ENCODE measurements at places on chromosomes 3 and 15.
A peak's percentile ranks its signal among the peaks of the same experiment; 100 is the strongest.

DNA sequence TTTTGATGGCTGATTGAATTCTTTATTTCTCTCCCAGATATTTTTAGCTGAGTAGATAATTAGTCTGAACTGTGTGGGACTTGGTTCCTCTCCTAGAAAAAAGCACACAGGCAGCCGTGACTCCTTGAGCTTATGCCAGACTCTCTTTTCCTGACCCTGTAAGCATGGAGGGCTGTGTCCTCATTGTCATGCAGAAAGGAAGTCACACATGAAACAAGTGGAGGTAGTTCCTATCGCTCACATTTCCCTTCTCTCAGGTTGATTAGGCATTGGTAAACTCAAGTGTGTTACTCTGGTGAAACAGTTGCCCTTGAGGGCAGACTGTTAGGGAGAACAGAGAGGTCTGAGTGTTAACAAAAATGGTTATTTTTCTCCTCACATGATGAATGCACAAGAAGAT lies 6.3 kb upstream of the RTP4 start:
- no peak for DNase-seq

DNA sequence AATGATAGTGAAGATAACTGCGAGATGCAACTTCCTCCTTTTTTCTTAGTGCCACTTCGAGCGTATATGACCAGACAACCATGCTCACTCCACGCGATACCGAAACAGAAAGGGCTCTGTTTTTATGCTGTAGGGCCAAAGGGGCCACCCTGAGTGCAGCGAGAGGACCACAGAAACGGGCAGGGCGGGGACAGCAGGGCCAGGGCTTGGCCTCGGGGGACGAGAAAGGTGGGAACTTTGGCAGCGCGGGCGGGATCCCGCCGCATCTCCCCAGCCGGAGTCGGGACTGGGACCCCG lies 483 bp downstream of the VPS13C start:
- peak; percentile 55 for DNase-seq

- no peak for DNase-seq
These were observed 1199.9 kb downstream of the SI start for GRCh38 chr3:163878396-163878795.

- DNase-seq: no peak
These were observed 14.8 kb downstream of the LTF start for GRCh38 chr3:46449755-46450552.

DNA sequence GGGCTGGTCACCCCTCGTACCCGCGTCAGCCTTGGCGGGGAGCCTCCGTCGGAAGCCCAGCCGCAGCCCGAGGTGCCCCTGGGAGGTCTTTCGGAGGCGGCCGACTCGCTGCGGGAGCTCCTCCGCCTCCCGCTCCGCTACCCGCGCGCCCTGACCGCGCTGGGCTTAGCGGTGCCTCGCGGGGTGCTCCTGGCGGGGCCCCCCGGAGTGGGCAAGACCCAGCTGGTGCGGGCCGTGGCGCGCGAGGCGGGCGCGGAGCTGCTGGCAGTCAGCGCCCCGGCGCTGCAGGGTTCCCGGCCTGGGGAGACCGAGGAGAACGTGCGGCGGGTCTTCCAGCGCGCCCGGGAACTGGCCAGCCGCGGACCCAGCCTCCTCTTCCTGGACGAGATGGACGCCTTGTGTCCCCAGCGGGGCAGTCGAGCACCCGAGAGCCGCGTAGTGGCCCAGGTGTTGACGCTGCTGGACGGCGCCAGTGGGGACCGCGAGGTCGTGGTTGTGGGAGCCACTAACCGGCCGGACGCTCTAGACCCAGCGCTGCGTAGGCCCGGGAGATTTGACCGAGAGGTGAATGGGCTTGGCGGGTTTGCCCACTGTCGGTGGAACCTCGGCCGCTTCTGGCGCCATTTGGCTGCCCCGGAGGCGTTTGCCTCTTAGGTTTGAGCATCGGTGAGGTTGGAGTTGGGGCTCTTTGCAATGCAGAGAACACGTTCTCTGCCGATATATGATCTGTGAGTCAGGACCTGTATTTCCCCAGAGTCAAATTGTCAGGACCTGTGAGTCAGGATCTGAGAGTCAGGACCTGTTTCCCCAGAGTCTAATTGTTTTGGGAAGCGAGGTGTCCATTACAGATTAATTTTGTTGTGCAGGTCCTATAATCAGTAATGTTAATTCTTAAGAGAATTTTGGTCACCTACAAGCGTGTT lies 24.9 kb upstream of the GATM start:
- DNase-seq: peak; percentile 31

- no peak for DNase-seq
These were observed 45.2 kb upstream of the DPPA4 start for GRCh38 chr3:109382588-109382987.

GRCh38 chr3:33095436-33095835 lies 1.5 kb downstream of the GLB1 start:
- no peak for DNase-seq

- DNase-seq: no peak
These were observed 84.5 kb upstream of the HERC1 start for GRCh38 chr15:63918317-63918672.

GRCh38 chr3:186994000-186994955 lies 64.0 kb downstream of the ST6GAL1 start:
- DNase-seq: no peak

GRCh38 chr3:43178891-43179366 lies 73.0 kb upstream of the POMGNT2 start:
- no peak for DNase-seq

DNA sequence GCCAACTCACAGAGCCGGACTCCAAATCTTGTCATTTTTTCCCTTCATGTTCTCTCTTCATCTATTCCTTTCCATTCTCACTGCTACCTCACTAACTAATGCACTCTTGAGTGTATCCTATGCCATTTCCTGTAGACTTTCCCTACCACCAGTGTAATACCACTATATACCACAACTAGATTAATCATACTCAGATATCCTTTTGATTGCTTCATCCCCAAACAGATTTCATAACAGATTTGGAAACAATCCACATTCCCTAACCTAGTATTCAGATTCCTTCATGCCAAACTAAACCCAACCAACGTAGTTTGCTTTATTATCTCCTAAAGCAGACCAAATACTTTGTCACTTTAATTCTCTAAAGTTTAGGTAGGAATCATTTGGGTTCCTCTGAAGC lies 2.6 kb upstream of the PLOD2 start:
- no peak for DNase-seq

GRCh38 chr3:44334326-44334725 lies 4.2 kb upstream of the TCAIM start:
- DNase-seq: no peak

DNA sequence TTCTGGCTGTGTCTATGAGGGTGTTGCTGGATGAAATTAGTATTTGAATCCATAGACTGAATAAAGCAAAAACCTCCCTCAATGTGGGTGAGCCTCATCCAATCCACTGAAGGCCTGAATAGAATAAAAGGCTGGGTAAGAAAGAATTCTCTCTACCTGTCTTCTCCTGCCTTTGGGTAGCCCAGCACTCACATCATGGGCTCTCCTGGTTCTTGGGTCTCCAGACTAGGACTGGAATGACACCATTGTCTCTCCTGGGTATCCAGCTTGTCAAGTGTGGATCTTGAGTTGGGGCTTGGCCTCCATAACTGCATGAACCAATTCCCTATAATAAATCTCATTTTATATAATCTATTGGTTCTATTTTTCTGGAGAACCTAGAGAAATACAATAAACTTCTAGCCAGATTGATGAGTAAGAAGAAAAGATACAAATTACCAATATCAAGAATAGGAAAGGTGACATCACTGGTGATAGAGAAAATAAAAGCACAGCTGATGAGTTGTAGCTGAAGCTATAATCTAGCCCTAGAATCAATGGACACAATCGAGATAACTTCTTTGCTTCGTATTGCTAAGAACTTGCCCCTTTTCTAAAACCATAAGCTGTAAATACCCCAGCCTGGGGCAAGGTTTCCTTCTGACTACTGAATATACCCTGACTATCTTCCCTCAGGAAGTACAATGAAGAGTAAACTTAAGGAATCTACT lies 106.4 kb downstream of the ANO10 start:
- no peak for DNase-seq

GRCh38 chr3:11699083-11699427 lies 55.3 kb upstream of the VGLL4 start:
- no peak for DNase-seq

DNA sequence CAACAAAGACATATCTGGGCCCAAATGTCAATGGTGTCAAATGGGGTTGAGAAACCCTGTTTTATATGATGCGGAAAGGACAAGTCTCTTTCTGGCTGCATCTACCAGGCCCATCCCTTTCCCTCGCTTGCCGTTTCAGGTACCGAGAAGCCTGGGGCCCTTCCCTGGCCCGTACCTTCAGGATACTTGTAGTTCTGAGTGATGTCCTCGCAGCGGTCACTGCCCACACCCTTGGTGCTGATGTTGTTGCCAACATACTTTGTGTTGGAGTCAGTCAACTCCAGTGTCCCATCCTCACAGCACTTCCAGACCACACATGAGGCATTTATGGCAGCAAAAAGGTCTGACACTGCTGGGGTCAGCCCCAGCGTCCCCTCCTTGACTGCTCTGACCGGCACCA lies 13.8 kb downstream of the EPB42 start:
- DNase-seq: no peak

- no peak for DNase-seq
These were observed 36.1 kb upstream of the PFN2 start for GRCh38 chr3:150006794-150007193.

DNA sequence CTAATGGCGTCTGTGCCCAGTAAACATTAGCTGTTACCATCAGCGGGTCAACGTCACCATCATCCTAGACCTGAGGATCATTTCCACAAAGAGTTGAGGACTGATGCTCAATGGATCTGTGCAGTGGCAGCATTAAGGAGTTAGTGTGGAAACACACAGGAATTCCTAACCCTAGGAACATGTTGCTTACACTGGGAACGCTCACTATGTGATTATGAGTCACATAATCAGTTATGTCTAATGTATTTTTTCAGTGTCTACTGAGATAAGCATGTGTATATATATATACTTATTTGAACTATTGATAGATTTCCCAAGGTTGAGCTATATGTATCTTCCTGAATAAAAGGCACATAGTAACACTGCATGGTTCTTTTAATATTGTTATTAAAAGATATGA lies 19.0 kb downstream of the ARNT2 start:
- DNase-seq: no peak

- no peak for DNase-seq
These were observed 40.8 kb upstream of the ST3GAL6 start for GRCh38 chr3:98722389-98722788.

- DNase-seq: no peak
These were observed 202.0 kb upstream of the IL12A start for GRCh38 chr3:159786489-159787177.

GRCh38 chr15:25596644-25597562 lies 158.1 kb upstream of the UBE3A start:
- no peak for DNase-seq

GRCh38 chr15:77985031-77985930 lies 92.2 kb downstream of the TBC1D2B start:
- DNase-seq: no peak

DNA sequence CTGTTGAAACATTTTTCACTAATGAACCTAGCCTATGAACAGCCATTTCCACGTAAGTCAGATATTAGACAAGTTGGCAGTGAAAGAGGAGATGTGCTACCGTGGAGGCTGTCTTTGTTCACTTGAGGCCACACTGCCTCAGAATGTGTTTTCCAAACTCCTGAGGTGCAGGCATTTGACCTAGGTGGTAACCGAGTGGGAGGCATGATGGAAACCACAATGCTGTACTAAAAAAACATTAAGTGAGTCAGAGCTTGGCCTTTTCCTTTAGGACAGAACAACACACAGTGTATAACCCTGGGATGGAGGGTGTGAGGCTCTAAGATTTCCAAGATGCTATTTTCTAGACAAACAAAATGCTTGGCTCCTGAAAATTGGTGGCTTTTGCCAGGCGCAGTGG lies 406.3 kb downstream of the SOX2 start:
- no peak for DNase-seq

DNA sequence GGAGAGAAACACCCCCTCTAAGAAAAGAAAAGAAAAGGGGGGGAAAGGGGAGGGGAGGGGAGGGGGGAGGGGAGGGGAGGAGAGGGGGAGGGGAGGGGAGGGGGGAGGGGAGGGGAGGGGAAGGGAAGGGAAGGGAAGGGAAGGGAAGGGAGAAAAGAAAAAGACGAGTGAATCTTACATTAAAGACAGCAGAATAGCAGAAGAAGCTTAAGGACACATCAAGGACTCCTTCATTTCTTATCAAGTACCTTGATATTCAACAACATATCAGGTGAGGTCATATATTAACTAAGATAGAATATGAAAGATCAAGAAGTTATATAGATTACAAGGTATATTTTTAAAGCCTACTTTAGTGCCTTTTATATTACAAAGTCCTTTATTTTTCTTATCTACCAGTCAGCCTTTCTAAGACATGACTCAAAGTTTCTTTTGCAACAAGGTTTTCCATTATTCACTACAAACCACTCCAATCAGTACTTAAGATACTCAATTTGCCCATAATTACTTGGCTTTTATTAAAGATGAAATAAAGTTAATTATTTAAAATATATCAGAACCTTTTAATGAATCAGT lies 17.7 kb upstream of the AADAC start:
- DNase-seq: no peak

DNA sequence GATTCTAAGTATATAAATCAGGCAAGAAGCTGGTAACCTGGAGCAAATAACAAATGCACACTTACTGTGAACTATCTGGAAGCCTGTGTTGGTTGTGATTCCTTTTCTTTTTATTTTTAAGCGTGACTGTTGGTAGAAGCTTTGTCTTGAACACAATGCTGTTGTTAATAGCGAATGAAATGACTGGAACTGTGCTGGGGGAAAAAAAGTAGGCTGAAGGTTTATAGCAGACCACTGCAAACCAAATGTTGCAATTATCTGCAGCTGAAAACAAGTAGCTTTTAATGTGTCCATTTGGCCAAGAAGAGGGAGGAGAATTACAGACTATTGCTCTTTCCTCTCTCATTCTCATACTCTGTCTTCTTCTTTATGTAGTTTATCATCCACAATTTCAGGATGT lies 184.5 kb upstream of the DNAJC19 start:
- DNase-seq: no peak
